H9 (cell line): ENCODE measurements at places on chromosomes 4 and X.

DNA sequence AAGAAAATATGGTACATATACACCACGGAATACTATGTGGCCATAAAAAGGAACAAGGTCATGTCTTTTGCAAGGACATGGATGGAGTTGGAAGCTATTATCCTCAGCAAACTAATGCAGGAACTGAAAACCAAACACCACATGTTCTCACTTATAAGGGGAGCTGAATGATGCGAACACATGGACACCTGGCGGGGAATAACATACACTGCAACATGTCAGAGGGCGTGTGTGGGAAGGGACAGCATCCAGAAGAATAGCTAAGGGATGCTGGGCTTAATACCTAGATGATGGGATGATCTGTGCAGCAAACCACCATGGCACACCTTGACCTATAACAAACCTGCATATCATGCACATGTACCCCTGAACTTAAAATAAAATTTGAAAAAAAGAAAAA, 19.5 kb upstream of the CNKSR2 start:
- DNase-seq = no peak
- no peak overlapping the region for H3K4me3 ChIP-seq
- H3K36me3 ChIP-seq = peaks cover 28% of the 10 kb centered on the region
- H3K27me3 ChIP-seq = no peaks in the 10 kb centered on the region
- H3K4me1 ChIP-seq = no peaks in the 10 kb centered on the region

DNA sequence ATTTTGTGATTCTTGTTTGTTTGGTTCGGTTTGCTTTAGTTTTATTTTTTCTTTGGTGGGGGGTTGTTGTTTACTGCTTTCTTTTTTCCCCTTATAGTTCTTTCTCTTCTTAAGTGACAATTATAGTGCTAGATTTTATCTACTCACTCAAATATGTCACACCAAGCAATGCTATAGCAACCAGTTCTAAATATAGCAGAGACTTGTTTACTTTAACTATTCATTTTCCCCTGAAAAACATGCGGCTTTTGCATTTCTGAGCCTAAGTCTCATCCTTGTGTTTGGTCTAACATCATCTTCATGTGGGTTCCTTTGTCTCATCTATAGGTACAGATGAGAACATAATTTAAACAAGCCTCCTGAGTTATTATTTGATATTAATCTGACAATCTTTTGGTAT, 676.6 kb downstream of the FAT4 start:
- H3K4me3 ChIP-seq = no peak overlapping the region
- no peak for DNase-seq
- H3K36me3 ChIP-seq = no peaks in the 10 kb centered on the region
- H3K27ac ChIP-seq = no peak overlapping the region

DNA sequence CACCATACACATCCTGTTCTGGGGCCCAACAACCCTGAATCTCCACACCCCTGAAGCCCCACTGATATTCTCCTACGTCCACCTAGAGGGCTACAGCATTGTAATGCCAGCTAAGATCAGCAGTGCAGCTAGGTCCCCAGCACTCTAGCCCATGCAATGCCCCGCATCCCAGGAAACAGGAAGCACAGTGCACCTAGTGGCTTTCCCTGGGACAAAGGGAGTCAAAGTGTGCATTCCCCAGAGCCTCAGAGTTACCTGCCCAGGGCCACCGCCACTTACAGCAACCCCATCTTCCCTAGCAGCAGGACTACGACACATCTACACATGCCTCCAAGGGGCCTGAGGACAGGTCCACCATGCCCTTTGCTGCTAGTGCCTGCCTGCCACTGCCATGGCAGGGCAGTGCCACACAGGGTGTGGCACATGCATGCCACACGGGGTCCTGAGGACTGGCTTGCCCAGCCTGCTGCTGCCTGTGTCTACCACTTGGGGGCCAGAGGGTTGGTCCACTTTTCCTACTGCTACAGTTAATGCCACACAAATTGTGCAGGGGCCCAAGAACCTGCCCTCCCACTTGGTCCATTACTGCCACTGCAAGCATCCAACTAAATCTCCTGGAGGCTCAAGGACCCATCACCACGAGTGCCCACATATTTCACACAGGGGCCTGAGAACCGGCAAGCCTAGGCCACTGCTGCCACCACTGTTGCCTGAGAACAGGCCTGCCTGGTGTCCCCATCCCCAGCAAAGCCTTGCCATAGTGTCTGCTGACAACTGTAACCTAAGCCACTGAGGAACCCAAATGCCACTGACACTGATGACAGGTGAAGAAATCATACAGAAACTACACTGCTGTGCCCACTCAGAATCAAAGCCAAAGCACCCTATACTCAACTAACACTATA, 23.7 kb downstream of the TLR6 start:
- H3K27me3 ChIP-seq = no peaks in the 10 kb centered on the region
- no peak overlapping the region for H3K4me3 ChIP-seq
- no peaks in the 10 kb centered on the region for H3K36me3 ChIP-seq
- no peaks in the 10 kb centered on the region for H3K4me1 ChIP-seq
- H3K27ac ChIP-seq = no peak overlapping the region

GRCh38 chrX:27751976-27752375, 55.8 kb upstream of the MAGEB10 start:
- no peak for DNase-seq
- H3K27me3 ChIP-seq = no peaks in the 10 kb centered on the region
- H3K4me3 ChIP-seq = no peak overlapping the region; the same call in 2 of the 3 replicates
- no peak overlapping the region for H3K27ac ChIP-seq
- no peaks in the 10 kb centered on the region; the same call in 1 of the 2 replicates for H3K4me1 ChIP-seq

DNA sequence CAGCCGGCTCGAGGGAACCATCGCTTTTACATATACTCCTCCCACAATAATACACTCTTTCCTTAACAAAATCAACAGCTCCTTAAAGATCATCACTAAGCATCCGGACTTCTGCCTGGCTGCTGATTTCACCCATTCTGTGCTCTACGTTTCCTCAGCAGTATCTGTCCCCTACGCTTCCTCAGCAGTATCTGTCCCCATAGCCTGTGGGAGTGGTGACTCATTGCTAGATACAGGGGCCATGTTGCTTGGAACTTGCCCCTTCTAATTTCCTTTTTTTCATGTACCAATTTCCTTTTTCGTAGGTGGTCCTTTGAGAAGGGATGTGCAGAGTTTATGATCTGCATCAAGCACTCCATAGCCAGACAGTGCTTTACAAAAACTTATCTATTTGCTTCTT, 18.6 kb downstream of the MAP3K15 start:
- H3K4me3 ChIP-seq = no peak overlapping the region
- no peak overlapping the region for H3K27ac ChIP-seq
- H3K4me1 ChIP-seq = no peaks in the 10 kb centered on the region
- DNase-seq = no peak
- no peaks in the 10 kb centered on the region for H3K27me3 ChIP-seq

- no peaks in the 10 kb centered on the region for H3K27me3 ChIP-seq
- H3K36me3 ChIP-seq = no peaks in the 10 kb centered on the region
- no peak overlapping the region for H3K27ac ChIP-seq
- no peak overlapping the region for H3K4me3 ChIP-seq
- DNase-seq = no peak
- no peaks in the 10 kb centered on the region; the same call in 1 of the 2 replicates for H3K4me1 ChIP-seq
These were observed 167.2 kb upstream of the WDR1 start for GRCh38 chr4:10283761-10284160.

DNA sequence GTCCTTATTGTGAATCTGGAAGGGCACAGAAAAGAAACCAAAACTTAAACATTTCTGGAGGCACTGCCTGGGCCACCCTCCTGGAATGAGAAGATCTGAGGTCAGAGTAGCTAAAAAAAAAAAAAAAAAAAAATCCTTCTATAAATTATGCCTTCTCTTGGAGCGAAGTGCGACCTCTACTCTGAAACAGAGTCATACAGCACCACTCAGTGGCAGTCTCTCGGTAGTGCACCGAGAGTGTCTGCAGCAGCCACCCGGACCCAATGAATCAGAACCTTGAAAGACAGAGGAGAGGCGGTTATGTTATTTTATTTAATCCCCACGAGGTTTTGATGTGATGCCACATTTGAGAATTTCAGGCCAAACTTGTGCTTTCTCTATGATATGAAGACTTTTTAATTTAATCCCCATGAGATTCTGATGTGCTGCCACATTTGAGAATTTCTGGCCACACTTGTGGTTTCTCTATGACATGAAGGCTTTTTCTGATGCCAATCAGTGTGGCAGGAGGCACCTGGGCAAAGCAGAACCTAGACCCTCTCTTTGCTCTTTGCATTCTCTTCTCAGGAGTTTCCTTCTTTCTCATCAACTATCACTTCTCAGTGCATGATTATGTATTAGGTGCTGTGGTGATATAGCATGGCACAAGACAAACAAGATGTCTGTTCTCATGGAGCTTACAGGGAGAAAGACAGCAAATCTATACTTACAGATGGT, 5.6 kb upstream of the CT47C1 start:
- no peak overlapping the region for H3K4me3 ChIP-seq
- peaks cover 6% of the 10 kb centered on the region; the same call in 1 of the 2 replicates for H3K36me3 ChIP-seq
- DNase-seq = peak; percentile 42
- H3K27ac ChIP-seq = no peak overlapping the region
- H3K4me1 ChIP-seq = no peaks in the 10 kb centered on the region
- no peaks in the 10 kb centered on the region for H3K27me3 ChIP-seq

DNA sequence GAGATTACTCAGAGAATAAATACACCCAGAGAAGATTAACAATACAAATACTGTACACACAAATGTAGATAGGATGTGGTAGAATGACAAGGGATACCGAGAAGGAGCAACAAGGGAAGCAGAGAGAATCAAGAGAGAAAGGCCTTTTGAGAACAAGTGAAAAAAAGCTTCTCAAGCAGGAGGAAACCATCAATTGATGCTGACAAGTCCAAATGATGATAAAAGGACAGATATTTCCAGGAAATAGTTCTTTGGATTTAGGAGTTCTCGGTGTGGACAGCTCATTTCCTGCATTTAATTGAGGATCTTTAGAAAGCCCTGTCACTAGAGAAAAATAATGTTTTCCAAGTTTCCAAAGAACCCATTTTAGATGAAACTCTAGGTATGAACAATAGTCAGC, 48.1 kb downstream of the NPY5R start:
- no peaks in the 10 kb centered on the region for H3K4me1 ChIP-seq
- no peaks in the 10 kb centered on the region for H3K36me3 ChIP-seq
- H3K4me3 ChIP-seq = no peak overlapping the region
- no peaks in the 10 kb centered on the region for H3K27me3 ChIP-seq

DNA sequence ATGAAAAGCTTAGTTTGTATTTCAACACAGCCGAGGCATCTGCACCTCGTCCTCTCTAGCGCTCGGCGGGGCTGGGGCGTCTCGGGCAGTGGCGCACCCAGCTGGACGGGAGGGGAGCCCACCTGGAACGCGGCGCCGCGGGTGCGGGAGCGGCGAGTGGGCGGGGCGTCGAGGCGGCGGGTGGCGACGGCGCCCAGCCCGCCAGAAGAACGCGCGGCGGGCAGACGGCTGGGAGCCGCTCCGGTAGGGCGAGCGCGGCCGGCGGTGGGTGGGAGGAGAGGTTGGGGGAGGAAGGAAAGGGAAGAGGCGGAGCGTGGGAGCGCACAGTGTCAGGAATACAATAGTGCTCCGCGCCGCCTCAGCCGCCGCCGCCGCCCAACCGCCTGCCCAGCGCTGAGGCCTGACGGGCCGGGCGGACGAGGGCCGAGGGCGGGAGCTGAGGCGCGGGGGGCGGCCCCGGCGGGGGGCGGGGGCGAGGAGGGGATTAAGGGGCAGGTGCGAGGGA, at the start of gene JADE3:
Gene JADE3 (plus strand): TSS at position 324 of the 505 bp plus-strand sequence. CDS start 72,474 bp downstream, outside the sequence.
- H3K27me3 ChIP-seq = no peaks in the 10 kb centered on the region
- 0 out of 2 replicates have a peak, but pooled peaks cover 5% of the 10 kb centered on the region for H3K36me3 ChIP-seq
- no peaks in the 10 kb centered on the region for H3K4me1 ChIP-seq
- peak; percentile 75 for DNase-seq
- no peak within 1 kb of the TSS for H3K27ac ChIP-seq

GRCh38 chr4:71604785-71605184, 179.1 kb downstream of the GC start:
- no peaks in the 10 kb centered on the region; the same call in 1 of the 2 replicates for H3K4me1 ChIP-seq
- DNase-seq = no peak
- H3K27me3 ChIP-seq = no peaks in the 10 kb centered on the region
- H3K4me3 ChIP-seq = no peak overlapping the region

DNA sequence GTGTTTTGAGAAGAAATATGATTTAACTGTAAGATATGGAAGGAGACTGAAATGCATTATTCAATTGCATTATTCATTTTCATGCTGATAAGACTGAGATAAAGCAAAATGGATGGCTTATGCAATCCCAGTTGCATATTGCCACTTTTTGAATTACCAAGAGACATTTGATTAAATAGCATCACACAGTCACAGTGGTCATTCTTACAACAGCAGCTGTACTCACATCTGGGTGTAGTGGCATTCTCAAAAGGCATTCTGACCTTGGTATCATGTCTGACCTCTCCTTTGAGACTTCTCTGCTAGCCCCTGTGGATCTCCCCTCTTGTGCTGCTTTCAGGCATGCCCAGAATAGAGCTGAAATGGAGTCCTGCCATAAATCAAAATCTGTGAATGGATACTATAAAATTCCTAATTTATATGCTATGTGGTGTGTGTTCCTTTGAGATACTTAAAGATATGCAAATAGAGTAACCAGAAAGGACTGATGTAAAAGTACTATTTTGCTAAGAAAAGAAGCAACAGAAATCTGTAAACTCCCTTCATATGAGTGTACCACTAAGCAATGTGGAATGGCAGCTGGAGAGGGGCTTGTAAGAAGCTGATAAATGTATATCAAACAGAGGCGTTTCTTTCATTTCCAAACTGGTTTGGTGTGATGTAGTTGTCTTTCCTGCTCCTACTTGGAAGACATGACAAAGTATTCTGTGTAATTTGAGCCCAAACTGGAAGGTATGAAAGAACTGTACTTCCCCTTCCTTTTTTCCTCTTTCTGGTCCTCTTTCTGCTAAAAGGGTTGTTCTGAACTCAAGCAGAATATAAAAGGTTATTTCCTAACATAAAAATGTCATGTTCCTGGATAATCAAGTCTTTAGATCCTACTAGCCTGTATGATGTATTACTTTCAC, 25.4 kb upstream of the METAP1 start:
- no peaks in the 10 kb centered on the region for H3K36me3 ChIP-seq
- no peaks in the 10 kb centered on the region for H3K27me3 ChIP-seq
- H3K4me1 ChIP-seq = no peaks in the 10 kb centered on the region
- no peak for DNase-seq
- no peak overlapping the region for H3K4me3 ChIP-seq
- no peak overlapping the region for H3K27ac ChIP-seq

DNA sequence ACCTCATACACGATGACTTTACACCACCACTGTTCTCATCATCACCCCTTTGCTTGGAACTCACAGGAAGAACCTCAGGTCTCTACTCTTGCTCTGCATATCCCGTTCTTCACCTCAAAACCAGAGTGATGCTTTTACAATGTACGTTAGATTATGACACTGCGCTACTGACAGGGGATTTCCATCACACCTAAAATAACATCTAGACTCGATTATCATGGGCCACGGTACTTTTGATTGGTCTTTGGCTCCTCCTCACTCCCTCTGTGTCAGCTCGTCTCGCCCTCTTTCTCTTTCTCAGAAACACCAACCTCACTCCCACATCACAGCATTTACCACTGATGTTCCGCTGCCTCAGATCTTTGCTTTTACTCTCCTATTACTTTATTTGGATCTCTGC, 172.4 kb downstream of the TLL1 start:
- no peaks in the 10 kb centered on the region for H3K4me1 ChIP-seq
- no peak overlapping the region for H3K27ac ChIP-seq
- H3K4me3 ChIP-seq = no peak overlapping the region

GRCh38 chrX:110944751-110945675, 149.4 kb upstream of the CHRDL1 start:
- H3K27ac ChIP-seq = no peak overlapping the region
- peaks cover 2% of the 10 kb centered on the region; the same call in 1 of the 2 replicates for H3K27me3 ChIP-seq
- no peaks in the 10 kb centered on the region for H3K4me1 ChIP-seq
- H3K36me3 ChIP-seq = no peaks in the 10 kb centered on the region

GRCh38 chr4:118557298-118557851, 127.8 kb upstream of the METTL14 start:
- no peak for DNase-seq
- H3K36me3 ChIP-seq = no peaks in the 10 kb centered on the region
- H3K4me3 ChIP-seq = no peak overlapping the region
- no peaks in the 10 kb centered on the region for H3K27me3 ChIP-seq
- H3K4me1 ChIP-seq = no peaks in the 10 kb centered on the region
